ENCODE measurements at places on chromosomes 5 and 9.

GRCh38 chr5:68173007-68173406, 42.5 kb upstream of the PIK3R1 start:
- no peak for DNase-seq

GRCh38 chr5:91528831-91529230, 145.7 kb upstream of the ARRDC3 start:
- no peak for DNase-seq

GRCh38 chr9:99249619-99250018, 27.5 kb downstream of the SEC61B start:
- DNase-seq: no peak

- no peak for DNase-seq
Observed at GRCh38 chr5:95768731-95769130, 37.6 kb downstream of the RHOBTB3 start.

- no peak for DNase-seq
Observed at GRCh38 chr5:149829954-149830353, 99.8 kb downstream of the PPARGC1B start.

DNA sequence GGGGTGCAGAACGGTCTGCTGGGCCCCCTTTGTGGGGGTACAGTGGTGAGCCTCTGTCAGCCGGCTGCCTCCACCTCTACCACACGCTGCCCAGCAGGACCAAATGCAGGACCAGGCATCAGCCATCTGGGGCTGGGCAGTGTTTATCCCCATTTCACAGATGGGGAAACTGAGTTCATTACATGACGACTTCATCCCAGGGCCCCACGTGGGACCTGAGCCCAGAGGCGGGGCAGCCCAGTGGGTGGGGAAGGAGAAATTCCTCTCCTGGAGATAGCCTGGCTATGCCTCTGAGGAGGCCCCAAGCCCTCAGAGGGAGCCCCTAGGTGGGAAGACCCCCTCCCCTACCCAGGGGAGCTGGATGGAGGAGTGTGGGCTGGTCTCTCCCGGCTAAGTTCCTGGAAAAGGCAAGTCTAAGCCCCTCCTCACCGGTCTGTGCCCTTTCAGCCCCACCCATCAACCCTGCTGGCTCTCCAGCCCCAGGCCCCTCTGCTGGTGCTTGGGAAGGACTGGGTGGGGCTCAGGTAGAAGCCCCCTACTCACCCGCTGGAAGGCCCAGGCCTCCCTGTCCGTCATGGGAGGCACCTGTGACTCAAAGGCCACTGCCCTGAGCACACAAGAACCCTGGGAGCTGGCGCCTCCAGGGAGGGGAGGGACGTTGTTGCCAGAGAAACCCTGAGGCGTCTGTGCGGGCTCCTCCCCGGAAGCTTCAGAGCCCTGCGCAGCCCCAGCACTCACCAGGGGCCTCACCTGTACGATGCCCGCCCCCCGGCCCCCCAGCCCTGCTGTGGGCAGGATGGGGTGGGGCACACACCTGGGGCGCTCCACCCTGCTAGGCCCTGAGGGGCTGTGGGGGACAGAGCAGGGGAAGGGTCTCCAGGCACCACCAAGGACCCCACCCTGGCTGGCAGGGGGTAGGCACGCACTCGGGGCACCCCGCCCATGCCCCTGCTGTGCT, 7.4 kb upstream of the CCDC187 start:
- no peak for DNase-seq
